ENCODE measurements at places on chromosomes 2 and 18.

GRCh38 chr2:159326569-159327255 is 40.2 kb upstream of the WDSUB1 start:
- DNase-seq = no peak

DNA sequence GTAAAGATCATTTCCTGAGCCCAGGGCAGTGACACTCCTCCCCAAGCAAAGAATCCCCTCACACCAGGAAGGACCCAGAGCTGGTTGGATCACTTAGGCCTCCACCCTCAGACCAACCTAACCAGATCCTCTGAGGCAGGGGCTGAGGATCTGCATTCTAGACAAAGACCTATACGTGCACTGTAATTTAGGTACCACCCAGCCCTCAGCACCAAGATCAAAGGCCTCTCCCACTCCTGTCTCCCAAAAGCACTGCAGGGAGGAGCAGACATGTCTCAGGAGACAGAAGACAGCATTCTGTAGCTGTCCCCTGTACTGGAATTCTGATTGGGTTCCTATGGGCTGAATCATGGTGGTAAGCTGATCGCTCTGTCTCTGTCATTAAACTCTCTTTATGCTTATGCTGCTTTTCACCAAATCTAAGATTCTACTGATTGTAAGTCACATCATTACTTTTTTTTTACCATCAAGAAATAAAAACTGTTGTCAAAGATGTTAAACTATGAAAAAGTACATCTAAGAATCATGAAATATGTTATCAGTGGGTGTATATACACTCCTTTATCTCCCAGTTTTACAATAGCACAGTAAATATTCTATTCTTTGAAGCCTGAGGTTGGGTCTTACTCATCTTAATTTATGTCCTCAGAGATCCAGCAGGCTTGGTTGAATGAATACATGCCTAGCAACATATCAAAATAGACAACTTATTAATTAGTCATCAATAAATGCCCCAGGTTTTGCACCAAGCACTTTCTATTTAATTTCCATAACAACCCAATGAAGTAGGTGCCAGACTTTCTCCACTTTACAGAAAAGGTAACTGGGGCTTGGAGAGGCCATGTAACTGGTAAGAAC is 28.3 kb downstream of the MCFD2 start:
- no peak for DNase-seq

- no peak for DNase-seq
Measured at GRCh38 chr18:63208676-63209075, 110.9 kb downstream of the BCL2 start.

- no peak for DNase-seq
Measured at GRCh38 chr2:145569108-145569507, 1049.2 kb upstream of the ZEB2 start.

GRCh38 chr2:62408241-62408677 is 97.7 kb downstream of the TMEM17 start:
- DNase-seq = no peak

DNA sequence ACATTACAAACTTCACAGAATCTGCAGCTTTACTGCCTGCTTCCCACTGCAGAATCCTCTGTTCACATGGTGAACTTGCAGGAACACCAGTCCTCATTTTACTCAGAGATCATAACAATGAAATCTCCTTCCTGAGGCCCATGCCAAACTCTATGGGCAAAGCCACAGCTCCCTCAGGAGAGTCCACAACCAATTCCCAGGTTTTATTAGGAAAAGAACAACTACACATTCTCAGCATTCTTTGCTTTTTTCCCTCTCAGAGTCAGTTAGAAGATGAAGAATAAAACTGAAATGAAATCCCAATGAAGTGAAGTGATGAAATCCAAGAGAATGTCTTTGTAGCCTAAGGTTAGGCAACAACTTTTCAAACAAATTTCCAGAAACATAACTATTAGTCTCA is 233.7 kb downstream of the DSEL start:
- DNase-seq = no peak

DNA sequence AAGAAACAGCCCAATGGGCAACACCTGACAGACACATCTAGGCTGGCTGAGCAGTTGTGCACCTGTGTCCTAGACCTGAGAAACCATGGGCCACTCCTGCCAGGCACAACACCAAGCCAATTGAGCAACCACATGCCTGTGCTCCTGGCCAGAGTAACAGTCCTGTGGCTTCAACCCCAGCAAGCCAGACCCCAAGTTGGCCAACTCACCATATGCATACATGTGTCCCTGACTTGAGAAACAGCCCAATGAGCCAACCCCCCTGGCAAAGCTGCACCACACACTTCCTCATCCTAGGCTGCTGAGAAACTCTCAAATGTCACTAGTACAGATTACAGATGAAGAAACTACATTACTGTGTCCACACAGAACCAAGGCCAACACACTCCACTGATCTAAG is 36.6 kb downstream of the USP34 start:
- DNase-seq = no peak

- no peak for DNase-seq
Measured at GRCh38 chr2:86788165-86788564, 2.5 kb downstream of the CD8A start.

- DNase-seq = no peak
Measured at GRCh38 chr2:240429341-240429871, 6.1 kb upstream of the GPC1 start.

DNA sequence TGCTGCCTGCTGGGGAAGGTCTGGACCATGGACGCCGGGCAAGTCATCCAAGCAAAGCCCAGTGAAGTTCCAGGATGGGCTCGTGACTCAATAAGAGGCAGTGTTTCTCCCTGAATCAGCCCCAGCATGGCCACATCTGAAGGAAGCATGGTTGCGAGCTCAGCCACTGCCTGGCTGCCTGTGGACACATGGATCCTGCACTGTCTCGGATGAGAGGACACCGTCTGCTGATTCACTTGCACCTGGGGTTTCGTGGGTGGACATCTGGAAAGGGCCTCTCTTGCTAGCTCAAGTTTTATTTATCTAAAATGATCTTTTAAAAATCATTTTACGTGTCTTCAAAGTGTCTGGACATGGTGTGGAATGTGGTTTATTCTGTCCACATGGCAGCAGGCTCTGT is 224.8 kb upstream of the FN1 start:
- no peak for DNase-seq

DNA sequence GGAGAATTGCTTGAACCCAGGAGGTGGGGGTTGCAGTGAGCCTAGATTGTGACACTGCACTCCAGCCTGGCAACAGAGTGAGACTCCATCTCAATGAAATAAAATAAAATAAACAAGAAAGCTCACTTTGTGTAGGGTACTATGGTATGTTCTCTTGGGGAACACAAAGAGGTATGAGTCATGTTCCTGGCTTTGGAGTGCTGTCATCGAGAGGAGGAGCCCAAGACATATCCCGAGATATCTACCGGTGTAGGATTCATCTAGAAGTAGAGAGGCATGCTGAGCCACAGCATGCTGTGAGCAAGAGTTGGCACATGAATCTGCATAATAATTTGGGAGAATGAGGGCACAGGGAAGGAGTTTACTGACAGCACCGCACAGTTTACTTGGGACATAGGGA is 244.9 kb upstream of the EPHA4 start:
- no peak for DNase-seq

DNA sequence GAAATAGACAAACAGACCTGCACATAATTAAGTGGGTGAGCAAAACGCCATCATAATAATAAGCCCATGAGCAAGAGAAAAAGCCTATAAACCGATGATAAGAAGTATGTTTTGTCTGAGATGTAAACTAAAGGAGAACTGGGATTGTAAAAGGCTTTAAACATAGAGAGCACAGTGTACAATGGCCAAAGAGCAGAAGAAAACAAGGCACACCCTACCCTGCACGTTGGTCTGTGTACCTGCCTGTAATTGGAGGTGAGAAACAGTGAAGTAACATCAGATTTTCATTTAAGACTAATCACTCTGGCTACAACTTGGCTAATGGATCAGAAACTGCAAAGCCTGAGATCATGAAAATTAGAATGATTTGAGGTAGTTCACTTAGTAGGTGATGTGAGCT is 1094.7 kb upstream of the GYPC start:
- no peak for DNase-seq

GRCh38 chr2:108263401-108263800 is 23.6 kb downstream of the SULT1C3 start:
- DNase-seq = no peak

DNA sequence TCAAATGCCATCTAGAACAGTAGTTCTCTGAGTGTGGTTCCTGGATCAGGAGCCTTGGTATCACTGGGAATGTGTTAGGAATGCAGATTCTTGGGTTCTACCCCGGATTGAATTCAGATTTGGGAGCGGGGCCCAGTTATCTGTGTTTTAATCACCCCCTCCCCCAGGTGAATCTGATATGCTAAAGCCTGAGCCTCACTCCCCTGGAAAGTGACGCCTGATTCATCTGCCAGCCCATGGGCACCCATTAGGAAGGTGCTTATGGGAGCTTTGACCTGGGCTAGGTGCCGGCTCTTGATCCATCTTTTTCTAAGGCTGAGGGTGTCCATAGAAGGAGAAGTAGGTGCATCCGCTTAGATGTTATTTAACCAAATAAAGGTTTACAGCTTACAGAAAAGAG is 199.4 kb downstream of the NEDD4L start:
- no peak for DNase-seq

DNA sequence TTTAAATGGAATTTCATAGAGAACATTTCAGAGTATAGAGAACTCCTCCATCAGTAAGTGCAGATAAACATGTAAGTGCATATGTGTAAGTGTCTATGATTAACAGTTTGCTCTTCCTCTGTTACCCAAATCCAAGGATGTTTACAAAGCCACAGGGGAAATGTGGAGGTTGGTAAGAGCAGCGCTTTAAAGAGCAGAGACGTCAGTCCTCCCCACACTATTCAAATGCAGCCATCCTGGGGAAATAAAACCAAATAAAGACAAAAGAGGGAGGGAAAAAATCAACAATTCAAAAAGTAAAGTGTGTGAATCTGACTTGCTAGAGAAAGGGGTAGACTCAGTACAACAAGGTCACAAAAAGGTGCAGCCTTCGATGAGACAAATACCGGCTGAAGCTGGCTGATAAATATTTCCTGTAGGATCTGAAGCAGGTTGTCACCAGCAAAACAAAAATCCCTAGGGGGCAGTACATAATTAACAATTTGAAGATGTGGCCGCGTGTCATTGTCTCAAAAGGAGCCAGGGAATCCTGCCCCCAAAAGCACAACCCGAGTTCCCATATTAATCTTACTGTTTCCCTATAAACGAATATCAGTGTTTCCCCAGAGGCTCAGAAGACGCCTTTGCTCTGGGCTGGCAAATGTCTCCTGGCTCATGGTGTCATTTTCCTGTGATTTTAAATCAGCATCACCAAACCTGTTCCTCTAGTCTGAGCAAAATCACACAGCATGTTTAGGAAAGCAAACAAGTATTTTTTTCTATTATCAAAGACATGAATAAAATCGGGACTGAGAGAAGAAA is 216.5 kb downstream of the CDCA7 start:
- peak; percentile 8 for DNase-seq

GRCh38 chr2:160380000-160380570 is 113.5 kb downstream of the RBMS1 start:
- DNase-seq = no peak

DNA sequence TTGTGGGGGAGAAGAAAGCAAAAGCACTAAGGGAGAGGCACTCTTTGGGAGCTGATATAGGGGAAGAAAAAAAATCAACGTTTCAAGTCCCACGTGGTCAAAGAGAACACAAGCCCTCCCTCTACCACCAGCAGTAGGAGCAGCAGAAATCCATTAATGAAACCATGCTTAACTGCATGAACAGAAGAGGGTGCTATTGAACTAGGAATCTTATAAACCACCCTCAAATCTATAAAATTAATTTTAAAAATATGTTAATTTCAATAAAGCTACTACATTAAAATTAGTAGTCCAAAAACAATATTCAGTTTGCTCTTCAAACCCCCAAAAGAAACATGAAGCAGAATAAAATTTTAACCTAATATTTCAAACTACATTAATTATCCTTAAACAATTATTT is 147.8 kb downstream of the TMEM18 start:
- peak; percentile 8 for DNase-seq

GRCh38 chr2:239561446-239562001 is 160.7 kb upstream of the HDAC4 start:
- DNase-seq = no peak

- DNase-seq = no peak
Measured at GRCh38 chr2:237141571-237142051, 55.9 kb downstream of the COPS8 start.

- no peak for DNase-seq
Measured at GRCh38 chr2:123688231-123688940, 336.7 kb upstream of the CNTNAP5 start.

DNA sequence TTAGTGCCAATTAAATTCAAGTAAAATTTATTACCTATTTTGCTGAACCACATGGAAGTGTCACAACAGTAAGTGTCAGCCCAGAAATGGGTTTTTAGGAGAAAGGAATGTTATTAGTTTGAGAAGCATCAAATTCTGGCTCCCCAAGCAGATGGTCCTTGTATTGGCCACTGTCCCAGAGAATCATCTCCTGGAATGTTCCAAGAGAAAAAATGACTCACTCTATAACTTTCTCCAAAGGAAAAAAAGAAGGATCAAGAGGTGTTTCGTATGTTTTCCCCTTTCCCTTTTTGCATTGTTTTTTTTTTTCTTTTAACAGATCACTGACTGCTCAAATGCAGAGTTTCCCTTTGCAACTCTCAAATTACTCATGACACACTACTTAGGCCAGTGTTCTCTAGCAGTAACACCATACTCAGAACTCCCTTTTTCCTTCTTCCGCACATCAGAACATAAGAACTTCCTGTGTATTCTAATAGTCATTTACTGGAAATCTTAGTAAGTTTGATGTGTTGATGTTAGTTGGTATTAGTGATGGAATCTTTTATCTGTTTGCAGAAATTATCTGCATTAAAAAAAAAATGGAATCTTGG is 390.3 kb downstream of the GPD2 start:
- no peak for DNase-seq

GRCh38 chr2:11305958-11306357 is 38.5 kb downstream of the ROCK2 start:
- DNase-seq = no peak

- no peak for DNase-seq
Measured at GRCh38 chr2:63364866-63365265, 223.4 kb downstream of the WDPCP start.

GRCh38 chr18:286515-287310 is 18.9 kb upstream of the THOC1 start:
- no peak for DNase-seq

- DNase-seq = no peak
Measured at GRCh38 chr18:5891854-5892215, 3.5 kb downstream of the TMEM200C start.

- no peak for DNase-seq
Measured at GRCh38 chr2:120832296-120833070, 96.8 kb downstream of the GLI2 start.

- DNase-seq = no peak
Measured at GRCh38 chr2:145020694-145021093, 500.8 kb upstream of the ZEB2 start.

DNA sequence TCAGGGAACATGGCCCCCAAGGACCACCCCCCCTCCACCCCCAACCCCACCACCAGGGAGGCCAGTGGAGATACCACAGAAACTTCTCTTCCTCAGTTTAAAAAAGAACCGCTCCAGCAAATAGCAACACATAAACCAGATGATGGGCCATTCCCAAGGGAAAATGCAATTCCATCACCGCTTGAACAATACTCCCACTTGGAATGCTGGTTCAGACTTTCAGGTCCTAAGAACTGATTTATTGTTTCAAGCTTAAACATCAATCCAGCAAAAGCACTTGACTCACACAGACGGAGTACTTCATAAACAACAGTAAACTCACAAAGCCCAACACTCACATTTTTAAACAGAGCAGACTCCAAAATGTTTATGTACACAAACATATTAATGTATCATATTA is 6.9 kb downstream of the HDAC4 start:
- DNase-seq = no peak
